ENCODE measurements at places on chromosomes 4 and X. TPM values are rescaled to one million over a fixed set of nuclear protein-coding genes. Genes with fewer than 3 reads are reported as not detected.

PPP2R3B gene
- 19.1 TPM for total RNA-seq

ADH1B gene
- total RNA-seq, result 0.09 TPM

TSPAN7 gene
- total RNA-seq, result not detected

MAGEB2 gene
- not detected for total RNA-seq

MMGT1 gene
- total RNA-seq, result 9.5 TPM

TBC1D9 gene
- total RNA-seq, result 50.2 TPM

CPZ gene
- total RNA-seq, result 30.3 TPM

P2RY10 gene
- not detected for total RNA-seq

MAD2L1 gene
- total RNA-seq, result 2.4 TPM

MAP9 gene
- total RNA-seq, result 20.0 TPM

POF1B gene
- not detected for total RNA-seq

SPARCL1 gene
- not detected for total RNA-seq

NLRP2B gene
- not detected for total RNA-seq

BLOC1S4 gene
- total RNA-seq, result 19.6 TPM

ASIC5 gene
- not detected for total RNA-seq

WWC2 gene
- 34.1 TPM for total RNA-seq

VSIG4 gene
- total RNA-seq, result not detected

SHROOM3 gene
- total RNA-seq, result 5.3 TPM

CCDC110 gene
- total RNA-seq, result 5.0 TPM

TCEAL2 gene
- not detected for total RNA-seq

ASMTL gene
- total RNA-seq, result 9.5 TPM

SLC38A5 gene
- total RNA-seq, result 61.8 TPM

CT45A9 gene
- not detected for total RNA-seq

RBMXL3 gene
- not detected for total RNA-seq

SSX2 gene
- not detected for total RNA-seq

STARD8 gene
- 0.59 TPM for total RNA-seq

AFM gene
- not detected for total RNA-seq

SLC25A5 gene
- 86.1 TPM for total RNA-seq

ABCG2 gene
- total RNA-seq, result 1.8 TPM

SORCS2 gene
- 3.3 TPM for total RNA-seq

DDX53 gene
- not detected for total RNA-seq

P2RY4 gene
- not detected for total RNA-seq

SEC24D gene
- 204 TPM for total RNA-seq

PRSS48 gene
- total RNA-seq, result not detected

SPANXA1 gene
- not detected for total RNA-seq

TMSB15C gene
- 3.6 TPM for total RNA-seq

MAGEA4 gene
- total RNA-seq, result not detected

FOXP3 gene
- total RNA-seq, result not detected

SNCA gene
- 27.9 TPM for total RNA-seq

ANXA5 gene
- 809 TPM for total RNA-seq

TGIF2LX gene
- total RNA-seq, result not detected

ARHGAP6 gene
- total RNA-seq, result 0.30 TPM

NEUROG2 gene
- total RNA-seq, result not detected

CABS1 gene
- total RNA-seq, result not detected

FGFR3 gene
- total RNA-seq, result 0.59 TPM

MAPK10 gene
- 4.2 TPM for total RNA-seq

PPP1R2C gene
- total RNA-seq, result not detected

CT45A8 gene
- not detected for total RNA-seq

MAGED4 gene
- total RNA-seq, result 53.1 TPM

LIMCH1 gene
- 151 TPM for total RNA-seq

TLR10 gene
- not detected for total RNA-seq

ADGRG4 gene
- total RNA-seq, result not detected

COX7B2 gene
- not detected for total RNA-seq

FRMD7 gene
- 0.05 TPM for total RNA-seq

IL15 gene
- 8.3 TPM for total RNA-seq

SRP72 gene
- 77.5 TPM for total RNA-seq

RS1 gene
- total RNA-seq, result not detected

EFNB1 gene
- 16.6 TPM for total RNA-seq

All from smooth muscle cell of the umbilical artery (primary cell).